ENCODE measurements at places on chromosomes 7 and 10.

DNA sequence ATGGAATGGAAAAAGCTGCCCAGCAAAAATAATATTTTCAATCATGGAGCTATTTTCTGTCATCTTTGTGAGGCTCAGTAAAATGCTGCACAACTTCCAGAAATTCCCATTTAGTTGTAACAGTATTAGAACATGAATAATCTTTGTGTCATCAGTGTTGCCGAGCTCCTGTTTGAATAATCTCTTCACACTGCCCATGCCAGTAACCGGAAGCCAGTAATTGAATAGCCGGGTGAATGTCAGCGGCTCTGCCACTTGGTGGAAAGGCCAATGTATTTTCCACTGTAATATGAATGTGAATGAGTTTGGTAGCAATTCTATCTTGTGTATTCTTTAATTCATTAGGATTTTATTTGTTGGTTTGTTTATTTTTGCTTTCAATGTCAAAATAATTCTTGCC is 172.5 kb upstream of the INSYN2A start:
- DNase-seq: no peak

- no peak for DNase-seq
Observed at GRCh38 chr10:72831696-72832409, 61.7 kb upstream of the OIT3 start.

GRCh38 chr7:111138193-111138569 is 47.3 kb downstream of the LRRN3 start:
- peak; percentile 20 for DNase-seq

GRCh38 chr7:23981314-23981713 is 271.3 kb downstream of the STK31 start:
- DNase-seq: no peak

- no peak for DNase-seq
Observed at GRCh38 chr7:157018328-157018996, 8.0 kb upstream of the MNX1 start.

DNA sequence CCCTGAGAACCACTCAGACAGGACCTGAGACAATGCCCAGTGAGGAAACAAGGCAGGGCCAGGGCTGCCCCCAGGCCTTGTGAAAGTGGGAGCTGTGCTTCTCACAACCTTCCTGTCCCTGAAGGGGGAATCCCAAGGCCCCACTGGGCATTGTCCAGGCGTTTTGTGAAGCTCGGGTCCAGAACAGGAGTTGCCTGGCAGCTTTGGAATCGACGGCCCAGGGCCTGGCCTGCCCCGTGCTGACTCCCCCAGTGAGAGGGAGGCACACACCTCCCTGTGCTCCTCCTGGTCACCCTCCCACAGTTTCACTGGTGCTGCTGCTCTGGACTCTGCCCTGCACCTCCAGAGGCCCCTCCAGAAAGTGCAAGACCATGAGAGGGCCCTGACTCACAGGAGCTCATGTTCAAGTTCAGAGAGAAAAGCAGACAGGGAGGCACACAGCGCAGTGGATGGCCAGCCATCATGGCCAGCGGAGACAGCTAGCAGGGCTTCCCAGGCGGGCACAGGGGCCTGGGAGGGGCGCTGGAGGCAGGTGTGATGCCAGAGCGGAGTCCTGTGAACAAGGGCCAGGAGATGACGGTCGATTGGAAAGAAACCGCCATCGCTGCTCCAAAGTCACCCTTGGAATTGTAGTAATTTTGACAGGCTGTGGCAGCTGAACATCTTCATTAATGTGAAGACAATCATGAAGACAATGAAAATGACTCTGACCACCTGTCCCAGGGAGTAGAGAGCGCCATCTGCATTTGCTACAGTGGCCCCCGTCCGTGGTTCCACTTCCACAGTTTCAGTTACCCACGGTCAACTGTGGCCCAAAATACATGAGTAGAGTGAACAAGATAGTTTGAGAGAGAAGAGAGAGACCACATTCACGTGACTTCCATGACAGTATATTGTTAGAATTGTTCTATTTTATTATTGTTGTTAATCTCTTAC is 103.7 kb downstream of the MKI67 start:
- DNase-seq: no peak

GRCh38 chr10:14587540-14588083 is 187.1 kb downstream of the FAM107B start:
- DNase-seq: no peak

DNA sequence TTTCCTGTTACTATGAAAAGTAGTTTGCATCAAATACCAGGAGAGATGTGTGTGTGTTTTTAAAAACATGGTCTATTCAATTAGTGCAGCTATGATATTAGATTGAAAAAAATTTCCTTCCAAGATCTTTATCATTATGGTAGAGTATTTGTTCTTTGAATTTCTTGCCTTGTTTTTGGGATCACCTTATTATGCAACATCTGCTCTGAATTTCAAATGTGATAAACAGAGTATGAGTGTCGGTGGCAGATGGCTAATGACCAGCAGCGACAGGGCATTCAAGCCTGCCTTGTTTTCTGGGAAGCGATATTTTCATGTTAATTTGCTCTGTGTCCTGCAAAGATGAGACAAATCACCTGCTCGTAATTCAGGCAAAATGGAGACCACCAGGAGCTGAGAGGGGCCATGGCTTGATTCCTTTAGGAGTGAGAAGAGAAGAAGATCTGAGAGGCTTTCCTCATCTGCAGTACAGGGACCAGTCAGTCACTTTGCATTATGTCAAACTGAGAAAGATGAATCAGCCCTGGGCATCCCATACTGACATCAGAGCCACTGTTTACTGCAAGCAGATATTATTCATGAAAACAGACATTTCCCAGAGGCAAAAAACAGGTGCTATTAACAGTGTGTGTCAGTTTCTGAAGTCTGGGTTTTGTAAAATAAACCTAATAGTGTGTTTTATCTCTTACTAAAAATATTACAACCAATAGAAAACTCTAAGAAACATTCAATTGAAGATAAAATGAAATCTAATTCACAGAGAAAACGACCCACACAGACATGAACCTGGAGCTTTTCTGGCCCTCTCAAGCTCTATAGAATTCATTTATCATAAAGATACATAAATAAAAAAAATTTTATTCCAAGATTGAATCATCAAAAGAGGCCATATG is 67.6 kb downstream of the CDK6 start:
- no peak for DNase-seq

DNA sequence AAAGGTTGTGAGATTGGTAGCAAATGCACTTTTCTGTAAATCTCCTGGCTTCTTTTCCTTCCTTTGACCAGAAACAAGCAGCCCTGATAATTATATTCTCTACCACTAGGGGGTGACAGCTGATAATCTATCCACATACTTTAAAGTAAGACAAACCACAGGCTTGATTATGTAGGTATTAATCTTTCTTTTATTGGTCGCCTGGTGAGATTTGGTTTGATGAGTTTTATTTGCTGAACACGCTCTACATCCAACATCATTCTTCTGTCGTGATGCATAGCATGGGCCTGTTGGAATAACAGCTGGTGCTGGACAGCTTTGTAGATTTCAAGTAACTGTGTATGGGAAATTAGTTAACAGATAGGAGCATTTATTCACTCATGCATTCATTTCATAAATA is 63.5 kb downstream of the ZNF365 start:
- no peak for DNase-seq

DNA sequence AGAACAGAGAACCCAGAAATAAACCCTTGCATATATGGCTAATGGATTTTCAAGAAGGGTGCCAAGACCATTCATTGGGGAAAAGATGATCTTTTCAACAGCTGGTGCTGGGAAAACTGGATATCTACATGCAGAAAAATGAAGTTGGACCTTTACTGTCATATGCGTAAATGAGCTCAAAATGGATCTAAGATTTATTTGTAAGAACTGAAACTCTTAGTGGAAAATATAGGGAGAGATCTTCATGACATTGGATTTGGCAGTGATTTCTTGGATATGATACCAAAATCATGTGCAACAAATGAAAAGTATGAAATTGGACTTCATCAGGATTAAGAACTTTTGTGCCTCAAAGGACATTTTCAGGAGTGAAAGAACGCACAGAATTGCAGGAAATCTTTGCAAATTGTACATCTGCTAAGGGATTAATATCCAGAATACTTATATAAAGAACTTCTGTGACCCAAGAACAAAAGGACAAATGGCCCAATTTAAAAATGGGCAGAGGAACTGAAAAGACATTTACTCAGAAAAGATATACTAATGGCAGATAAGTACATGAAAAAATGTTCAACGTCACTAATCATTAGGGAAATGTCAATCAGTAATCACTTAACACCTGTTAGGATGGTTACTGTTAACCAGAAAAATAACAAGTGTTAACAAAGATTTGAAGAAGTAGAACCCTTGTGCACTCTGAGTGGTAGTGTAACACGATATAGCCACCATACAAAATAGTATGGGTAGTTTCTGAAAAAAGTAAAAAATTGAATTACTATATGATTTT is 6.1 kb downstream of the DBF4 start:
- DNase-seq: no peak

DNA sequence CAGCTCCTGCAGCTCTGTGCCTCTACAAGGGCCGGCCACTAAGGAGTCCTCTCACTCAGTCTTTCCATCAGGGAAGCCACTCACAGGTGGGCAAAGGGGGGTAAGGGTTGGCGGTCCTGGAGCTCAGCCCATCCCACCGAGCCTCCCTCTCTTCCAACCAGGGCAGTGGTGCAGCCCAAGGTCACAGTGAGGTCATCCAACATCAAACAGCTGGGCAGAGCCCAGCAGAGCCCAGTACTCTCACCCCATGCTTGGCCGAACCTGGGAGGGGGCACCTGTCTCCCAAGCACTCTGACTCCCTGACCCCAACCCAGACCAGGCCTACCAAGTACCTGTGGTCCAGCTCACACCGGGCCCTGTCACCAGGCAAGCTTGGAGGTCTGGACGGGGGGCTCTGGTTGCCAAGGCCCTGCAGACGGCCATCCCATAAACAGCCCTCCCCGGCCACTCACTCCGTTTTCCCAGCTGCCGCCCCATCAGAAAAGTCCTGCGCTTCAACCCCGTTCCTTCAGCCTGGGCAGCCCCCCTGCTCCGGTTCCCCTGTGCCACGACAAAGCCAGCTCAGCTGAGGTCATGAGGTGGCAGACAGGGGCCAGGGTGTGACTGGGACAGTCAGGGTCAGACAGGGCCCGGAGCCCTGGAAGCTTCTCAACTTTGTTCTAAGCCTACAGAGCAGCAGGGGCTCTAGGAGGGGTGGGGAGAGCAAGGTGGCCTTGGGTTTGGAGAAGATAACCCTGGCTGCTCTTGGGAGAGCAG is 27.5 kb downstream of the PDGFA start:
- no peak for DNase-seq

DNA sequence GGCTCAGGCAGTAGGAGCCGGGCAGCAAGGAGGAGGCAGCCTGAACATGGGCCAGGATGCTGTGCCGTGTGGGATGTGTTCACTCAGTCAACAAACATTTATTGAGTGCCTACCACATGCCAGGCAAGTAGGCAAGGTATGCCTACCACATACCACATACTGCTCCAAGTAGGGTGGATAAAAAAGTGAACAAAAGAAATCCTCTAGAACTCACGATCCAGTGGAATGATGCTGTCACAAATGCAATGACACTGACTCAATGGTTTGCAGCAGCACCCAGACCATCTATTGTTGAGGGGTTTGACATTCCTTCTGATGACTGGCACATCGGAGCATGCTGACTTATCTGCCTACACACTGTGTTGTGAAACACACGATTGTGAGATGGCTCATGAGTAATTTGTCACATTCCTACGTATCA is 413.5 kb downstream of the NRG3 start:
- no peak for DNase-seq

GRCh38 chr7:148688526-148688925 is 10.2 kb upstream of the CUL1 start:
- no peak for DNase-seq
